Central memory CD4-positive, alpha-beta T cell (primary cell): ENCODE measurements at places on chromosomes 16 and 17.
A peak's percentile ranks its signal among the peaks of the same experiment; 100 is the strongest.

DNA sequence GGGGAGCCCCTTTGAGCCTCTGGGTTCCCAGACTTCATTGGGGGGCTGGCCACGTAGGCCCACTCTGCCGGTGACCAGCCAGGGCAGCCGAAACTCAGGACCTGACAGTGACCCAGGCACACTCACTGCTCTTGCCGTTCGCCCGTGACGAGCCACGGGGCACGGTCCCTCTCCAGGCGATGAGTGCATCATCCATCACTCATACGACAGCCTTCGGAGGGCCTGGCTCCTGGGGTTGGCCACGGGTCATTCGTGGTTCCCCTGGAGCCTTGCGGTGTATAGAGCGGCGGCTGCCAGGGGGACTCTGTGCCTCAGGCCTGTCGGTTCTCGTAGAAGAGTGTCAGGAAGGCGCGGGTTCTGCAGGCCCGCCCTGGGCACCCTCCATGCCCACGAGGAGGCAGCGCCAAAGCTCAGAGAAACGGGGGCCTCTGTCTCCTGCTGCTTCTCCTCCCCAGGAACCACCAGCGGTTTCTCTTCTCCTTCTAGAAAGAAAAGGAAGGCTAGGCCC lies 11.2 kb upstream of the NUDT16L1 start:
- DNase-seq, result no peak

GRCh38 chr17:70171159-70171558 lies 1.8 kb downstream of the KCNJ2 start:
- DNase-seq, result no peak

- DNase-seq, result no peak
Measured at GRCh38 chr17:66755101-66755943, 79.6 kb upstream of the CACNG5 start.

- no peak for DNase-seq
Measured at GRCh38 chr17:48592577-48592976, 1.0 kb downstream of the HOXB5 start.

- DNase-seq, result no peak
Measured at GRCh38 chr17:77303620-77304019, 162.9 kb downstream of the SEC14L1 start.

- peak; percentile 71 for DNase-seq
Measured at GRCh38 chr17:19447085-19447583, 36.1 kb downstream of the RNF112 start.

DNA sequence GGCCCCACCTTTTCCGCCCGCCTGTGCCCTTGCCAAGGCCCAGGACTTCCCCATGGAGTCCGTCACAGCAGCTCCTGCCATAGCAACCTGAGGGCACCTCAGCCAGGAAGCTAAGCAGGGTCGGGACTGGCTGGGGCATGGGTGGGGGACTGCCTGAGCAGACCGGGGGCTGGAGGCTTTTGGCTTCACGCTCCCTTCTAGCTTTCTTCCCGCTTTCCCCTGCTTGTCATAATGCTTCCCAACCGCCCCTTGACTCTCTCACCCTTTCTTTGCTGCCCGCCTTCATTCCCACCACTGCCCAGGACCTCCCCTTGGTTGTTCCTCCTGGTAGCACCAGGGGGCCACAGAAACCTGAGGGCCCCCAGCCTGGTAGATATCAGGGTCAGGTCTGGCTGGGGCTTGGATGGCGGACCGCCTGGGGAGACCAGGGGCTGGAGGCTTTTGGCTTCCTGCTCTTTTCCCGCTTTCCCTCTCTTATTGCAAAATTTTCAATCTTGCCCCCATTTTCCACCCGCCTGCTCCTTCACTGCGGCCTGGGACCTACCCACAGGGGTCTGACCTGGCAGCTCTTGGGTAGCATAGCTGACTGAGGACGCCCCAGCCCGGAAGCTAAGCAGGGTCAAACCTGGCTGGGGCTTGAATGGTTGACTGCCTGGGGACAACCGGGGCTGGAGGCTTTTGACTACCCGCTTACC lies 2287.7 kb downstream of the TP53TG3F start:
- DNase-seq, result no peak

GRCh38 chr16:68257251-68257905 lies 6.9 kb upstream of the SLC7A6 start:
- DNase-seq, result no peak

DNA sequence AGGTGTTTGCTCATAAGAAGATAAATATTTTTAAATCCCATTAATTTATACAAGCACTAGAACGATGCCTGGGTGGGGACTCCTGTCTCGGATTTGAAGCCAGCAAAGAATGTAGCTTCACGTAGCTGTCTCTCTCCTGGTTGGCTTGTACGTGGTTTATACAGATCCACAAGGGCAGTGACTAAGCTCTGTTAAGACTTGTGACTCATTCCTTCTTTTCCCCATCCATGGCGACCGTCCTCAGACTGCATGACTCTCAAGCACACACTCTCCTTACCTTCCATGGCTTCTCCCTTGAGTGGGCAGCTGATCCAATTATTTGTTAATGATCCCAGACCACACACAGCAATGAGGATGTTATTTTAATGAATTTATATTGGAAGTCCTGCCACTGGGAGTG lies 679.7 kb upstream of the SOX9 start:
- DNase-seq, result no peak

GRCh38 chr16:2252806-2253148 lies 1.4 kb upstream of the ECI1 start:
- DNase-seq, result no peak

GRCh38 chr16:779561-779960 lies 8.6 kb downstream of the RPUSD1 start:
- DNase-seq, result no peak

DNA sequence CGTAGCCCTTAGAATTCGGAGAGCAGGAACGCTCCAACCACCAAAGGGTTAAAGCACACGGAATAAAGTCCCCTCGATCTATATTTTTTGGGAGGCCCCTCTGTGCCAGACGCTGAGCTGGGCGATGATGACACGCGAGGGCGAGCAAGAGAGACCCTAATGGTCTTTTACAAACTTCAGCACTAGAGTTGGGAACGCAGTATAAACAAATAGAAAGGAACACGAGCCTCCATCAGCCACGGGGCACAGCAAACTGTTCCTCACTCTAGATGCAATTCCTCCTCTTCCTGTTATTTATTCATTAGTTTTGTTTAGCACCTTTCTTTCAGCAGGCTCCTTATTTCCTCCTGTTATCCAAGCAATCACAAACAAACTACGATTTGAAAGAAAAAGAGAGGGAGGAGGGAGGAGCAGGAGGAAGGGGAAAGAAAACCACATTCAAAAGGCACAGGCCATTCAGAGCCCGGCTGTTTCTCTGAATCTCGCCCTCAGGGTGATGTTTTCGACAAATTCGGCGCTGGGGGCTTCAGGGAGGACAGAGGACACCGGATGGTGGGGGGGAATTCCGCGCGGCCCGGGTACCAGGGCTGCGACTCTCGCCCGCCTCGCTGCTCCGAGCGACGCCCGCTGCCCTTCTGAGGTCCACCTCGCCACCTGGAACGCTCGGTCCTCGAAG lies 1.6 kb downstream of the TOX3 start:
- DNase-seq, result no peak

DNA sequence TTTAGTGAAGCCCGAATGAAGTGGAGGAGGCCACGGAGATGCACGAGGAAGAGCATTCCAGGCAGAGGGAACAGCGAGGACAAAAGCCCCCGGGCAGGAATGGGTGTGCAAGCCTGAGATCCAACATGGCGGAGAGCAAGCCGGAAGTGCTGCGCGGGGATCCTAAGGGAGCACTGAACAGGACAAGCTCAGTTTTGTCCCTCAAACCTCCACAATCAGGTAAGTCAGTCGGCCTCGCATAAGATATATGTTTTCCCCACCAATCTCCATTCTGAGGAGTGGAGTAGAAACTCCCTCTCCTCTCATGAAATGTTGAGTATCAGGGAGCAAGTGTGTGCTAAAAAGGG lies 32.9 kb upstream of the USP22 start:
- DNase-seq, result no peak

DNA sequence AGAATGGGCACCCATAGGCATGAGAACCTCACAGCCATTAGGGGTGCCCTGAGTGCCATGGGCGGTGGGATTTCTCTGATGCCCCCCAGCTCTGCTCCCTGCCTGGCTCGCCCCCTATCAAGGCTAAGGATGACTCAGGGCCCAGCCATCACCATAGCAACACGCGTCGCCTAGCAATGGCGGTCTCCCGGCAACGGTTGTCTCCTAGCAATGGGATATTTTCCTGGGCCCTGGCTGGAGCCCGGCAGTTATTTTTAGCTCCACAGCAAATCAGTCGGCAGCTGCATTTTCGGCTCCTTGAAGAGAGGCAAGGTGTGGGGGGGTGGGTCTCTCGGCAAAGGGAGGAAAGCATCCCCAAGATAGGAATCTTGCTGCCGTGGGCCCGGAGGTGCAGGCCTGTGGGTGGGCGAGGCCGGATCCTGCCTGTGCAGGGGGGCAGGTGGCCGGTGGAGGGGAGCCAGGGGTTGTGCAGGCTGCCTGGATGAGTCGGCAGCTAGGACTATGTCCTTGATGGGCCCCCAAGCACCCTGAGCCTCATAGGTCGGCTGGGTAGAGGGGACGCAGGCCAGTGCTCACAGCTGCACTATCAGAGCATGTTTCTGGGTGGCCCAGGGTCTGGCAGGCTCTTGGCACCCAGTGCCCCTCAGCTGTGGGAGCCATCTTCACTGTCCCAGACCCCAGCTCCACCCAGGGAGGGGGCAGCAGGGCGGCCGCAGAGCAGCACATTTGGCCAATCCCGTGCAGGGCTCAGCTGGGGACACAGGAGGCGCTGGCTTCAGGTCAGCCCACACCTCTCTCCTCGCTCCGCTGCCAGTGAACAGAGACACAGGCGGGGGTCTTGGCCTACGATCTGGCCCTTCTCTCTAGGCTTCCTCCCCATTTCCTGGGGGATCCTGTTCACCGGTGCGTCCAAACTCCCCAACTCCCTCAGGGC lies 4.2 kb upstream of the FBXL16 start:
- no peak for DNase-seq

DNA sequence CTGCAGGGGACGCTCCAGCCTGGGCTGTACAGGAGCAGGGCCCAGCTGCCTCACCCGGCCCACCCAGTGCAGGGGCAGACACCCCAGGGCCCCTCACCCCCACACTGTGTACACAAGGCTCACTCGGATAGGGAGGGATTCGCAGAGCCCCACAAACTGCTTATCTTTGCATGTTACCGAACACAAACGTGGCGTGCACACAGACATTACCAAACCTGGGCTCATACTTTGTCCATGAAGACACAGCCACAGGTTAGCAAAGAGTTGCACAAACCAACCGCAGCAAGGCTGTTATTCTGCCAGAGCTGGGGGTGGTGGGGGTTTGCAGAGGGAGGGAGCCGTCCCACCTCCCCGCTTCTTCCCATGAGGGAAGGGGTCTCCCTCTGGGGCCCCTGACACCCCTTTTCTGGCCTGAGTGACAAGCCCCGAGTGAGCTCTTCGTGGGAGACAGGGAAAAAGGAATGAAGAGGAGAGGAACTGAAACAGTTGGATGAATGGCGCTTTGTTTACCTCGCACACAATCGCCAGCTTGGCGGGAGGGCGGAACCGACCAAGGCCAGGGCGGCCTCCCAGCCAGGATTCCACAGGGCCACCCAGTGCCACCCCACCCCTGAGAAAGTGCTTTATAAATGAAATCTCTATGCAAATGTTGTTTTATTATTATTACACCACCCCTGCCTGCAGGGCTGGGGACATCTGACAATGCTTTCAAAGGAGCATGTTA lies 434 bp upstream of the CPSF4L start:
- DNase-seq, result no peak

DNA sequence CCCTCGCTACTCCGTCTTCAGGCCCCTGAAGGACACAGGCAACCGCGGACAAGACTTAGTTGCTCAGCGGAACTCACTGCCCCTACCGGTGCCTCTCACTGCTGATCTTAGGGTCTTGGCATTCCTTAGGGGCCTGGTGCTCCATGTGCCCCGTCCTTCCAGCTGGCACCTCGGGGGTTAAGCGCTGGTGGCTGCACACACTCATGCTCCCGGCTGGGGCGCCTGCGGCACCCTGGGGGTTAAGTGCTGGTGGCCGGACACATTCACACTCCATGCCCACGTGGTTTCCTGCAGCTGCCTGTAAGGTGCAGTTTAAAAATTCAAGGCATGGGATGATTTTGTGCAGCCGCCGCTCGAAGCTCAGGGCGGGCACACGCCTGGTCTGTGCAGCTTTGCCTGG lies 45.1 kb downstream of the BAIAP2 start:
- no peak for DNase-seq
